ENCODE measurements at places on chromosomes 5 and 9.

GRCh38 chr5:93572608-93573353, 8.2 kb downstream of the NR2F1-AS1 start:
- no peak for DNase-seq

- no peak for DNase-seq
Measured at GRCh38 chr9:94568250-94568889, 13.5 kb downstream of the PCAT7 start.

DNA sequence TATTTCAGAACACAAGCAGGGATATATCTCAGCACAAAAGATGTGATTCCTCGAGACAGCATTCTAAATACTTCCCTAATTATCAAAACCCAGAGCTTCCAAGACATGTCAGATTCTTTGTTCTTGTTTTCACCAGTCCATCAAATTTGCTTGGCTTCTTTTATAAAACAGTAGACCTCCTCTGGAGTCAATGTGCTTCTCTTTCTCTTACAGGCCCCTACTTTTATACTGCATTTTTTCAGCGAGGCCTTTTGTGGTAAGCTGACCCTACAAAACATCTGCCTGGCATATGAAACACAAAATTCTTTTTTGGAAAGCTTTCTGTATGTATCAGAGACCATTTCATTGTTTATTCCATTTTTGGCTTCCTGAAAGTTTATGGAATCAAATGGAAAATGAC, 81.8 kb downstream of the ARSB start:
- DNase-seq: no peak

DNA sequence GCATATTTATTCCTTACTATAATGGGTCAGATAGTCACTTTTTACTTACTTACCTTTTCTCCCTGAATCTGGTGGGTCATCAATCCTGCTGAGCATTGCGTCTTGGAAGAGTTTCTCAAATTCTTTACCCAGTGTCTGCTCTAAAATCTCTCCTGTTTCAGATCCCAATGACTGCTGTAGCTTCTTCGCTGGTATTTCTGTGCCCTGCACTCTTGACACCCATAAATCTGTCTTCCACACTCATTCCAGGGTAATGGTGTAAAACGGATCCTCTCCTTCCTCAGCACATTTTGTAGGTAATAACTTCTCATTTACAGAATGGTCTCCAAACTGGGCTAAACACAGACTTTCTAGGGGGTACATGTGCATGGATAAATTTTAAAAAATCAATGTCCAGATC, 407.4 kb downstream of the DMAC1 start:
- DNase-seq: no peak

DNA sequence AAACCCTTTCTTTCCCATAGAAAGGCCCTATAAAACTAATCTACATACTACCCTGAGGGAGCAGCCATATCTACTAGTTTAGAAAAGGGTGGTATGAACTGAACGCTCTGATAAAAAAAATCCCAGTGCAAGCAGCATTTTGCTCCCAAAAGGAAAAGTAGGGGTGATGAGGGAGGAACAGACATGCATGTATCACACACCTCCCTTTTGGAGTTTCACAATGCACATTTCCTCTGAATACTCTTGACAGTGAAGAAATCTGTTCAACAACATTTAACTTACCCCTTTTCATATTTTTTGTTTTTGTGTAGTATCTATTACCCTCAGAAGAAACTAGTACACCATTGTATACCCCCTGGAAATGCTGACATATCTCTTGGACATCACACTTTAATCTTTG, 411.4 kb downstream of the MAT2B start:
- DNase-seq: no peak

GRCh38 chr5:107468276-107468675, 202.5 kb downstream of the EFNA5 start:
- no peak for DNase-seq

DNA sequence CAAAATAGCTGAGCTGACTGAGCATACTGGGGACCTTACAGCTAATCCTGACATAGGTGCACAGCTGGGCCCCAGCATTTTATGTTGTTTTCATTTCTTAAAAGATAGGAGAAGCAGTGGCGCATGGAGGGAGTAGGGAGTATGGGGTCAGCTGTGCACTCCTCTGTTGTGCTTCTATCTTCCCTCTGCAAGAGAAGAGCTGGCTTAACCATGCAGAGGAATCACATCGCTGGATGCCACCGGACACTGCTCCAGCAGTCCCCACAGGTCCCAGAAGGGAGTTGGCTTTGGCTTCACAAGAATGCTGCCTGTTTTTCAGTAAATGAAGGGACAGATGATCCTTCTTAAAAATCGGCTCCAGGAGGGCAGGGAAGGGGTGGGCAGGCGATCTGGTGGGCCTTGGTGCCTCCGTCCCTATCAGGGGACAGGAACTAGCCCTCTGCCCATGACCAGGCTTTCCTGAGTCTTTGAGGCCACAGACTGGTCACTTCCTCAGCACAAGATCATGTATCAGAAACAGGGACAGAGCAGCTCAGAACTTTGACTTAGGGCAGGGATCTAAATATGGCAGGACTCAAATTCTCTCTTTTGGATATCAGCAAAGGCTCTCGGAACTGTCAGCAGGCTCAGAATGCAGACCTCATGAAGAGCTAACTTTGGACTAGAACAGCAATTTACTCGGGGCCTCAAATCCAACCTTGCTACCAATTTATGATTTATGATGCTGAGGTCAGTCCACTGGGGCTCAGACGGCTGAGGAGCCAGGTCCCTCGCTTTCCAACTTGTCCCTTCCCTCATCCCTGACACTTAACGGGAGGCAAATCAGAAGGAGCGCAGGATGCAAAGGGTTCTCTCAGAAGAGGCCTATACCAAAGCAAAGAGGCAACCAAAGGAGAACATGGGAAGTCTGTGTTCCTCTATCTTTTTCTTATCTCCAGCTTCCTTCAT, 47.2 kb downstream of the MARCHF3 start:
- DNase-seq: no peak

GRCh38 chr9:38022203-38022895, 46.7 kb downstream of the SHB start:
- DNase-seq: no peak

- no peak for DNase-seq
Measured at GRCh38 chr9:38439291-38439915, 15.1 kb upstream of the IGFBPL1 start.

GRCh38 chr9:27940535-27940934, 367.3 kb upstream of the C9orf72 start:
- DNase-seq: no peak
